EH (cell line): ENCODE measurements at places on chromosomes 7 and 10.

GRCh38 chr10:19756919-19757318 is 59.3 kb upstream of the PLXDC2 start:
- no peak for DNase-seq

- DNase-seq = peak; percentile 53
Measured at GRCh38 chr7:2567679-2568278, 9.0 kb downstream of the IQCE start.

DNA sequence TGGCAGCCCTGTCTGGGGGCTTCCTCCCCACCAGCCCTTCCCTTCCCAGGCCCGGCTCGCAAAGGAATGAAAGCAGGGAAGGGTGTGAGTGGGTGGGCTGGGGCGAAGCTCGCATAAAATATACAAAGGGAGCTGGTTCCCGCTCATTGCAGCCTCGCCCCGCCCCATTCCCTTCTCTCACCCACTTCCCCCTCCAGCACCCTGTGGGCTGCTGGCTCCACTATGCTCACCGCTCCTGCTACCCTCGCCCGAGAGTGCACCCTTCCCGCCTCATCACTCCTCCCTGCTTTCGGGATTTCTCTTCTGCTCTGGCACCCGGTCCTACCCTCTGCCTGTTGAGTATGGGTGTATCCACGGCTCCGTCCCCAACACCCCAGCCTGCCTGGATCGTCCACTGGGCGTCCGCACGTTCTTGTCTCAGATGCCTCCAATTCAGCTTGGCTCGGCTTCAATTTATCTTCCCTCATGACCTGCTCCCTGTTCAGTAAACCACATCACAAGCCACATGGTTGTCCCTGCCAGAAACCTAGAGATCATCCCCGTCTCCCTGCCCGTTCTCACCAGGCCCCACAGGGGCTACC is 14.4 kb upstream of the TTYH3 start:
- no peak for DNase-seq

DNA sequence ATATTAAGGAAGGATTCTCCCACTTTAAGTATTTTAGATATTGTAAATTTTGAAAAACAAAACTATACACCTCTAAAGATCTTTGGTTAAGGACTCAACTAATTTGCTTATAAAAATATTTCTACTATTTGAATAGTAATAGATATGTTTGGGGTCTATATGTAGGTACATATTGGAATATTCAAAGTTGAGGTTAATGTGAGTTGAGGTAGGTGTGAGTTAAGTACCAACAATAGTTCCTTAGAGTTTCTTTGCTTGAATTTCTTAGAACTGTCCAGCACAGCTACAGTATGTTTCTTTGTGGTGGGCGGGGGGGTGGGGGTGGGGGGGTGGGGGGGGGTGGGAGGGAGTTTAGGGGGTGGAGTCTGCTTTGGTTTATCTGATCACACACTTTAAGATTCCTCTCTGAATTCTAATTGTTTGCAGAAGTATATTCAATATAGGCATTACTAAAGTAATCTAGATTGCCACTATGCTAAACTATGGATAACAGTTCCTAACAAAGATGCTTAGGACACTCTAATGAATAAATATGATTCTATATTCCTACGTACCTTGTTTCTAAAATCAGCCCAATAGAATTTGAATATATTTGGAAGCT is 2.1 kb downstream of the GRM3 start:
- DNase-seq = no peak

GRCh38 chr7:152512706-152513105 is 76.9 kb upstream of the KMT2C start:
- DNase-seq = no peak

DNA sequence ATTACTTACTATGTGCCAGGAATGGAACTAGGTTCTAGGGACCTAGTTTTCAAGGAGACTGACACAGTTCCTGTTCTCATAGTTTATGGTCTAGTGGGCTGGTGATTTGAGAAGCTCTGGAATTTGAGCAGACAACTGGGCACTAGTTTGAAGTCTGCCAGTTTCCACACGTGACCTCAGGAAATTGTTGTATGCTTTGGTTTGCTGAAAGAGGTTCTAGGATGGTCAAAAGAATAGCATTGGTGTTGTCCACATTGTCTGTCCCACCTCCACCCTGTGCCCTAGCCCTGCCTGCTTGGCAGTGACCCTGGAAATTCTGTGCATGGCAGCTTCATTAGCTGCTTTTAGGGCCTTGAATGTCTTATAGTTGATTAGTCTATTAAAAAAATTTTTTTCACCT is 28.7 kb downstream of the GBF1 start:
- no peak for DNase-seq

- DNase-seq = peak; percentile 70
Measured at GRCh38 chr10:88386204-88386788, 196.8 kb downstream of the RNLS start.

DNA sequence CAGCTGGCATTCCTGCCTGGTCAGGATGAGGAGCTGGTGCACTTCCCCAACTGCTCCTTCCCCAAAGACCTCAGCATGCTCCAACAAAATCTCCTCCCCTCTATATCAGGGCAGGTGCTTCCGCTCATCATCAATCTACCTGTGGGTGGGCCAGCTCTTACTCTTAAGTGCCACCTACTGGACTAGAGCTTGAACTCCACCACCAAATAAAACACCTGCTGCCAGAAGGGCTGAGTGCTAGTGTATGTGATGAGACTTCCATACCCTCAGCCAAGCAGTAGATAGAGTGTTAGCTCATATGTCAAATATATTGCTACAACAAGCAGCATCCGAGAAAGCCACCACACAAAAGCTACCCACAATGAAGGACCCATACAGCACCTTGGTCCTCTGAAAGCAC is 264.3 kb downstream of the RNLS start:
- DNase-seq = no peak

DNA sequence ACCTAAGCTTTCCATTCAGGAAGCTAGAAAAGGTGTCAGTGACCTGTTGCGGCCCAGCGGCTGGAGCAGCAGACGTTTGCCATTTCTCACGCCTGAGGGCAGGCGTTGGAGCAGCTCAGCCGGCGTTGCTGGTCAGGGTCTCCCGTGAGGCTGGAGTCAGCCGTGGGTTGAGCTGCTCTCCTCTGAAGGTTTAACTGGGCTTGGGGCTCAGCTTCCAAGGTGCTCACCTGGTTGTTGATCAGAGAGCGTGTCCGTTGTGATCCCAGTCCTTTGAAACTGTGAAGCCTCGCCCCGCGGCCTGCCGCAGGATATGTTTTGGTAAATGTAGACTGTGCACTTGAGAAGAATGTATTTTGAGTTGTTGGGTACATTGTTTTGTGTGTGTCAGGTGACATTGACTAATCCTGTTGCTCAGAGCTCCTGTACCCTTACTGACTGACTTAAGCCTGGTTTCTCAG is 20.6 kb upstream of the PWWP2B start:
- no peak for DNase-seq

GRCh38 chr10:62109587-62110293 is 158.9 kb downstream of the RTKN2 start:
- no peak for DNase-seq

DNA sequence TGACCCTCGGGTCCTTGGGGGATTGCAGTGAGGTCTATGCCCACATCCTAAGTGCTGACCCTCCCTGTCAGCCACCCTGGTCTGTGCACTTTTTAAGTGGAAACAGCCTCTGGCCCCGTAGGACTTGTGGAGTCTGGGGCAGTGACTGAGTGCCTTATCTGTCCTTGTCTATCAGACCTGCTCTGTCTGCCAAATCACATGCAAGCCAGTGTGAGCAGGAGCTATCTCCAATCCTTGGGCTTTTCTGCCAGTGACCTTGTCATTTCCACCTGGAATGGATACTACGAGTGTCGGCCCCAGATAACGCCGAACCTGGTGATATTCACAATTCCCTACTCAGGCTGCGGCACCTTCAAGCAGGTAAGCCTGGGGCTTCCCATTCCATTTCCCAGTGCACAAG is 62.7 kb downstream of the C10orf120 start:
- DNase-seq = no peak

GRCh38 chr10:100735337-100736143 is 9.8 kb upstream of the PAX2 start:
- DNase-seq = no peak

DNA sequence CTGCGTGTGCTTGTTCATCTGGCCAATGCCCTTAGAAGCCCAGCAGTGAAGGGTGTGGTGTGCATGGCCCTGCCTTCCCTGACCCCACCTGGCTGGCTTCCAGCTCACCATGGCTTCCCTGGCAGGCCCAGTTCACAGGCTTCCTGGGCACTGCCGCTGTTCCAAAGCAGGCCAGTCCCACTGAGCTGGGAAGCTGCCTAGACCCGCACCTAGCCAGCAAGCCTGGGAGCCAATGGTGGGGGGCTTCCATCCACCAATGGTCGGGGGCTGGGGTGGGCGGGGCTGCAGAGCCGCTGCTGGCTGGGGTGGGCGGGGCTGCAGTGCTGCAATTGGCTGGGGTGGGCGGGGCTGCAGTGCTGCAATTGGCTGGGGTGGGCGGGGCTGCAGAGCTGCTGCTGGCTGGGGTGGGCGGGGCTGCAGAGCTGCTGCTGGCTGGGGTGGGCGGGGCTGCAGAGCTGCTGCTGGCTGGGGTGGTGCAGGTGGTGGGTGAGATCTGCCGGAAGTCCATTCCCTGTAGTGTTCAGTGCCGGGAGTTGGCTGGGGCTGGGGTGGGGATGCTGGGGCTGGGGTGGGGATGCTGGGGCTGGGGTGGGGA is 12.4 kb downstream of the CALY start:
- DNase-seq = peak; percentile 71

DNA sequence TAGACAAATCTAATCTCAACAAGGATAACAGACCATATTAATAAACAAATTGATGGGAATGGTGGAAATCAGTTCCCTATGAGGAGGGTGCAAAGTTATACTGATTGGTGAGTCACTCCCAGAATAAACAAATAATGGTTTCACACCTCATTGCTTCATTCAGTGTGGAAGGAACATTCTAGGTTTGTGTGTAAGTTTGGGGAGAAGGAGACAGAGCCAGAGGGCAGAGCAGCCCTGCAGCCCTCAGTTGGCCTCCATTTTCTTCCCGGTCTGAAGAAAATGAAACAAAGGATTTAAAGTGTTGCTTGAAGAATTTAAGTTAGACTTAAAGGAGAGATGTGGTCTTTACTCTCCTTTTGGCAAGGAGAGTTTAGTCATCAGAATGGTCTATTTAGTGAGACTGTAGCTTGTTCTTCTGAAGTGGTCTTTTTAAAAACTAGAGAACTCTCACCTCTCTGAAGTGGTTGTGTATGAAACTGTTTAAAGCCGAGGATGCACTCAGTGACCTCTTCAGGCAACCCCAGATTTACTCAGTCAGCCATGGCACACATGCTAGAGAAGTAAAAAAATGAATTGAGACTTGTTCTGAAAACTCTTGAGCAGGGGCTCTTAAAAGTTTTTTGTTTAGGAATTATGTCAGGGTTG is 27.2 kb downstream of the IKZF1 start:
- no peak for DNase-seq
